ENCODE measurements at places on chromosomes 5 and 9.
A peak's percentile ranks its signal among the peaks of the same experiment; 100 is the strongest.

- no peak for DNase-seq
Measured at GRCh38 chr5:43236653-43237355, 44.8 kb downstream of the NIM1K start.

DNA sequence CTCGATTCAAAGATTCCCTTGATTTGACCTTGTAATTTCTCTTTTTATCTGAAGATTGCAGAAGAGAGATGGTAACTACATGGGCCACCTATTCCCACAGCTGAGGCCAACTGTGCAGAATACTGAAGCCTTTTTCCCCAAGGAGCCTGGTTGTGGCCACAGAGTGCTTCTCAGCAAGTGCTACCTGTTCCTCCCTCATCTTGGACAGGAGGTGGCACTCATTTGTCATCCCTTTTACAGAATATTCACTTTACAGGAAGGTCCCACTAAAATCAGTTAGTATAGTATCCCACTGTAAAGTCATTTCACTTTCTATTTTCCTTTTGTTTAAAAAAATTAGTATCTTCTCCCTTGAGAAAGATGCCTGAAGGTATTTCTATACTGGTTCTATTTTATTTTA, 346.4 kb downstream of the ARL15 start:
- DNase-seq: no peak

DNA sequence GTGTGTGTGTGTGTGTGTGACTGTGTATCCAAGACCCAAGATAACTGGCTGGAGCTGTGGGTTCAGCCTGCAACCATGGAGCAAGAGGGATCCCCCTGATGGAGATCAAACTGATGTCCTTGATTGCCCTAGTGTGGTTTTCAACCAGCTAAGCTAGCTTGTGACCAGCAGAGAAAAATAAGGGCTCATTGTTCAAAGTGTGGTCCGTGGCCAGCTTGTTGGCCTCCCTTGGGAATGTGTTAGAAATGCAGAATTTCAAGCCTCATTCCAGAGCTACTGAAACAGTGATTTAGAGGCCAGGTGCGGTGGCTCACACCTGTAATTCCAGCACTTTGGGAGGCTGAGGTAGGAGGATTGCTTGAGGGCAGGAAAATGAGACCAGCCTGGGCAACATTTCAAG, 79.9 kb downstream of the ACER2 start:
- DNase-seq: no peak

- DNase-seq: no peak
Measured at GRCh38 chr9:134422301-134423090, 96.2 kb downstream of the RXRA start.

- no peak for DNase-seq
Measured at GRCh38 chr9:2299156-2299842, 284.2 kb downstream of the SMARCA2 start.

DNA sequence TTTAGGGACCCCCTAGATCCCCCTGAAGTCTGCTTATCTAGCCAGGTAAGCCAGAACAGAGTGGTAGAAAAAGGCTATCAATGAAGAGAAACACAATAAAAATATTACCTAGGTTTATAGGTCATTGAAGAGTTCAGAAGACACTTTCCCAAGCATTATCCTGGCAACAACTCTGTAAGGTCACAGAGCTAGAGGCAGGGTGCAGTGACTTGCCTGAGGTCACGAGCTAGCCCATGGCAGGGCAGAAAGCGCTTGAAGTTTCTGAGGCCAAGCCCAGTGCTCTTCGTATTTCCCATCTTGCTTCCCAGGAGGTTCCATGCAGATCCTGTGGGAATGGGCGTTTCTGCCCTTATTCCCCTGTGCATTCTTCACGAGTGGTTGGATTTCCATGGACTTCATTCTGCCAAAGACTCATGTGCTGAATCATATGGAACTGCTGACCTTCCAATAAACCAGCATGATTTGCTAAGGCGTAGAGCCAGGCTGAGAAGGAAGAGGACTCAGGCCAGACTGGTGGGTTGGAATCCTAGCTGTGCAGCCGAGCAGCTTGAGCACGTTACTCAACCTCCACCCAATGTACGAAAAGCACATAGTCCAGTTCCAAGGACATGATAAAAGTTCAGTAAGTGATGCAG, 22.1 kb downstream of the TRMO start:
- peak; percentile 50 for DNase-seq

DNA sequence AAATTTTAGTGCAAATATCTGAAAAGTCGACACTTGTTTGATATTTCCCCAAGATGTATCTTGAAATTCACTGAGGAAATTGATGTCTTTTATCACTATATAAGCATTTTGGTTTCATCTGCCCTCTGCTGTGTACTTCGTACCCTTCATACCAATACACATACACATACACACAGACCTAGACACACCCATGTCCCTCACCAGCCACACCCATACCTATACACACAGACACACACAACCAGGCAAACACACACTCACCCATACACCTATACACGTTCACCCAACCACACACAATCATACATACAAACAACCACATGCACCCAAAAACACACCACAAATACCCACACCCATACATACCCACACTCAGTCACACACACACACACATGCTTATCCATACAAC, 367.8 kb downstream of the HINT1 start:
- DNase-seq: no peak

DNA sequence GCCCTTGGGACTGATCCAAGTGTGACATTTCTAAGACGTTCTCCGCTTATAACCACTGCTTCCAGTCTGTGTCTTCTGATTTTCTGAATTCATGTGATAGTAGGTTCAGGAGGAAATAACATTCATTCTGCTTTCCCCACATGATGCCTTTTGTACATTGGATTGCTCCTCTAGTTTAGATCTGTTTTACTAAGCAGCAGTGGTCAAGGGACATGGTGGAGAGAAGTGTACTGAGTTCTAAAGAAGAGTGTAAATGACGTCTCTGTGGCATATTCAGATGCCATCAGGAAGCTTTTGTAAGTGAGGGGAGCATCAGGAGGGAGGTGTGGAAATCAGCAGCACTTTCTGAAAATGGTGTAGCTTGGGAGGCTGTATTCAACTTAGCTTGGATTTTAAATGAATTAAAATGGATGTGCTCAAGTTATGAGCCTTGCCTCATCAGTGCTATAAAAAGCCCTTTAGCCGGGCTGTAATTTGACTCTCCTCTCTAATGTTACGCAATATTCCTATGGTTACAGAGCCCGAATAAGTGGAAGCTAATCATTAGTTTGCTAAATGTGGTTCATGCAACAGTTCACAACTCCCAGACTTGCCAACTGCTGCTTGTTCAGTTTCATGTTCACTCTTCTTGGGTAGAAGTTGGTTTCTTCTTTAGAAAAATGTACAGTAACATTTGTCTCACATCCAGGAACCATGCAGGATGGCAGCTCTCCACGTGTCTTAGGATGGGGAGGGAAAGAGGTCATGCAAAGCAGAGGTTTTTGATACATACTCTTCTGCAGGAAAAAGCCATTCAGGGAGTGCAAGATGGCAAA, 281.3 kb downstream of the ARHGAP26 start:
- DNase-seq: peak; percentile 95

Measured in choroid plexus epithelial cell (primary cell).